ENCODE measurements at places on chromosomes 3 and 15.

DNA sequence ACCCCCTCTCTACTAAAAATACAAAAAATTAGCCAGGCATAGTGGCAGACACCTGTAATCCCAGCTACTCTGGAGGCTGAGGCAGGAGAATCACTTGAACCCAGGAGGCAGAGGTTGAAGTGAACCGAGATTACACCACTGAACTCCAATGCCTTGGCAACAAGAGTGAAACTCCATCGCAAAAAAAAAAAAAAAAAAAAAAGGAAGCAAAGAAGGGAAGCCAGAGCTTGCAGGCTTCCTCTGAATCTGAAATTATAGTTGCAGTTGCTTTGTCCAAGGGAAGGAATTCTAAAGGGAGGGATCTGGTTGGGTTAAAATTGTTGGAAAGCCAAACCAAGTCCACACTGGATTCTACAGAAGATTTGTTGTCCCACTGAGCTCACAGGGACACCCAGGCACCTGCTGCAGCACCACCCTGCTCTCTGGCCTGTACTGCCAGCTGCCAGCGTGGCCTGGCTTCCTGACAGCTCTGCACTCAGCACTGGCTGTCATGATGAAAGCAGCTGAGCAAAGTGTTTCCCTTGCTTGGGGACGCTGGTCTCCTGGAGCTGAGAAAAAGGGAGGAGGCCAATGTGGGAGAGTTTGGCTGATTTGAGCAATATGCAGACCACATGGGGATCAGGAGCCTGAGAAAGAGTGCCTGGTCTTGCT lies 88.8 kb upstream of the HES1 start:
- peak; percentile 91 for DNase-seq

DNA sequence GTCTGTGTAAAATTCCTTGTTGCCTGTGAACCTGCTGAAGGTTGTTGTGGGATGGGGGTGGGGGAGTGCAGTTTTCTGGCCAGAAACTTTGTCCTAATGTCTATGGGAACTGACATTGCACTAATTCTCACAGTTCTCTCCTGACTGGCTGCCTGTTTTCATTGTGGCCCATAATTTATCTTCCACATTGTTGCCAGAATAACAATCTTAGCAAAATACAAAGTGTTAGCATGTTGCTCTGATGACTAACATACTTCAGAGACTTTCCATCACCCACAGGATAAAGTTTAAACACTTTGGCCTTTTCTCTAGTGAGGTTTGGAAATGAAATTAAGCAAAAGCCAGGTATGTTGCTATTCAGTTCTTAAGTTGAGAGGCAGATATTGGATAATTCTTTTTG lies 81.4 kb upstream of the TBC1D5 start:
- no peak for DNase-seq

DNA sequence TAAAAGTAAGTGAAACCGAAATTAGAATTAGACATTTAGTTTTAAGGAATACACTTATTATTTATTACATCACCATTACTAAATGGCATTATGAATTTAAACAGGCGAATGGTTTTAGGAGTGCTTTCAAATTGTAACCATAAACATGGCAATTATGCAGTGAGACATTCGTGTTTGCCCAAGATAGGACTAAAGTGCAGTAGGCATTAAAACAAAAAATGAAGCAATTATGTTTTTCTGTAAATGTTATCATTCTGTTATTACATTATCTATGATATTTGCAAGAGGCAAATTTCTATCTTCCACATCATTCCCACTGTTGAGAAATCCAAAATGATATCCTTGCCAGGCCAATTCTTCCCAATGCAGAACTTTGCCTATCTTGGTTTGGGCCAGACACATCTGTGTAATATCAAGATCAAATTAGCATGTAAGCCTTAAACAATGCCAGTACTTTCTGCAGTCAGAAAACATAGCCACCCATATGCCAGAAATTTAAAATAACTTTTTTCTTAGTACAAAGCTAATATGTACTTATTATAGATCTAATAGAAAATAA lies 156.9 kb downstream of the ATP8B4 start:
- no peak for DNase-seq

GRCh38 chr3:13282986-13283876 lies 136.9 kb downstream of the NUP210 start:
- no peak for DNase-seq

- no peak for DNase-seq
Measured at GRCh38 chr15:67839499-67839928, 331 bp downstream of the RNU6-1 start.

GRCh38 chr3:51386852-51387229 lies 1.8 kb downstream of the MANF start:
- no peak for DNase-seq

GRCh38 chr15:88301311-88301710 lies 44.8 kb upstream of the NTRK3 start:
- no peak for DNase-seq
